ENCODE measurements at places on chromosomes 12 and 14.

- DNase-seq = no peak
Observed at GRCh38 chr12:115930336-115930735, 347.2 kb downstream of the MED13L start.

DNA sequence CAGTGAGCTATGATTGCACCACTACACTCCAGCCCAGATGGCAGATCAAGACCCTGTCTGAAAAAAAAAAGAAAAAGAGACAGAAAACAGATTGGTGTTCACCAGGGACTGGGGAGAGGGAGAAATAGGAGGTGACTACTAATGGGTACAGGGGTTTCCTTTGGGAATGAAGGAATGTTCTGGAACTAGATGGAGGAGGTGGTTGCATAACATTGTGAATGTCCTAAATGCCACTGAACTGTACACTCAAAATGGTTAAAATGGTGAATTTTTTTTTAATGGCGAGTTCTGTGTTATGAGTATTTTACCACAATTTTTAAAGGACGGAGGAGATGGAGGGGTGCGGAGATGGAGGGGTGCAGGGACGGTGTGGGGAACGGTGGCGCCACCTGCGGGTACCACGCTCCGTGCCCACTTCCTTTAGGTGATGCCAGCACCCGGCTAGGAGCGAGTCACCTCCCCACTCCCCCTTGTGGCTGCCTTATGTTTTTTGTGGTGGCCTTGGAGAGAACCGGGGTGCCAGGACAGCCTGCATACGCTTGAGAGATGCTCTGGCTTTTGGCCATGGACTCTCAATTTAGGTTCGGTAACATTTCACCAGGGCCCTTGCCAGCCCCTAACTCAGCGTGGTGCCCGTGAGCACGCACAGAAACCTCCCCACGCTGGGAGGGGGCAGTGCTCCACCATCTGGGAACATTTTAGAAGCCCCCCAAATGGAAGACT lies 16.1 kb downstream of the UBC start:
- DNase-seq = peak; percentile 49

- DNase-seq = no peak
Observed at GRCh38 chr14:64506721-64507120, 2.2 kb downstream of the ZBTB1 start.

GRCh38 chr14:75493592-75494087 lies 28.6 kb upstream of the BATF start:
- no peak for DNase-seq

DNA sequence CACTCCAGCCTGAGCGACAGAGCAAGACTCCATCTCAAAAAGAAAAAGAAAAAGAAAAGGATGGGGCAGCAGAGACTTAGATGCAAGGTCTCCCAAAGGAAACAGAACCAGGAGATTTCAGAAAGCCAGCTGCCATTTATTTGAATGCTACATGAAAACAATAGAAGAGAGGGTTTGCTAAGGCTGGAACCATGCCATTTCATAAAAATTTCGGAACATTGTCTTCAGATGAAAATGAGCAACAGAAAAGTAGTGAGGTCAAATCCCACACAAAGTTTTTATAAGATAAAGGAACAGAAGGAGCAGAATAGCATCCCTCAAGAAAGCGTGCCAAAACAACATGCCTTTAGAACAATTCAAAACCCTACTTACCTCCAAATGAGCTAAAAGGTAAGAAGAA lies 175.3 kb downstream of the ETV6 start:
- no peak for DNase-seq

- DNase-seq = no peak
Observed at GRCh38 chr14:54259821-54260220, 137.0 kb upstream of the CDKN3 start.

GRCh38 chr14:99928963-99929362 lies 135.8 kb downstream of the EML1 start:
- DNase-seq = no peak

DNA sequence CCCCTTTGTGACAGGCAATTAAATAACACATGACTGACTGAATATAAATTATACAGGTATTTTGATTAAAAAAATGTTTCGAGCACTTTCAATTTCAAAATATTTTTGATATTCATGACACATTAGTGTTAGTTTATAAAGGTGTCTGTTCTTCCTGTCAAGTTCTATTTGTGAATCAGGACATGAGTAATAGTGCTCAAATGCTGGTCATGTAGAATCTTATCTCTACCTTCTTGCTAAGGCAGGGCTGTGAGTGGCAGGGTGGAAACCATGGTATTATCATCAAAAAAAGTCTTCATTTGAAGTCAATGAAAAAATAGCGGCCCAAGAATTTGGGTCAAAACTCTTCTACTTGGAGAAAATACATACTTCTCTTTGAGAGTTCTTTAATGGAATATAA lies 250.2 kb downstream of the DACT1 start:
- no peak for DNase-seq

Measured in stimulated activated CD4-positive, alpha-beta T cell treated with anti-CD3 and anti-CD28 coated beads, Interleukin-12 subunit alpha, Interleukin-12 subunit beta, amount 100 ng/mL, for 4 hours (primary cell).